Germinal center (tissue), 1 donor: ENCODE measurements at places on chromosomes 11 and 22.

DNA sequence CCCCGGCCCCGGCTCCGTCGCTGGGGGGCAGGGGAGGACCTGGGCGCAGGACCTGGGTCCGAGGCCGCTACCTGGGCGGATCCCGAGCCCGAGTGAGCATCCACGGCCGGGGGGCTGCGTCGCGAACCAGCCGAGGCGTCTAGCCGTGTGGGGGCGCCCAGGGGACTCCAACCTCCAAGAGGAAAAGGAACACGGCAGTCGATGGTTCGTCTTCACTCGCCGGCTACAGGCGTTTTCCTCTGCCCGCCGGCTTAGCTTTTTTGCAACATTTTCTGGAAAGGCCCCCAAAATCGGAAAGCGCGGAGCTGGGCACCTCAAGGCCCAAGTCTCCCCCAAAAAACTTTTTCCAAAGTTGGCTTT lies 666 bp downstream of the PDGFB start:
- no peak for DNase-seq

DNA sequence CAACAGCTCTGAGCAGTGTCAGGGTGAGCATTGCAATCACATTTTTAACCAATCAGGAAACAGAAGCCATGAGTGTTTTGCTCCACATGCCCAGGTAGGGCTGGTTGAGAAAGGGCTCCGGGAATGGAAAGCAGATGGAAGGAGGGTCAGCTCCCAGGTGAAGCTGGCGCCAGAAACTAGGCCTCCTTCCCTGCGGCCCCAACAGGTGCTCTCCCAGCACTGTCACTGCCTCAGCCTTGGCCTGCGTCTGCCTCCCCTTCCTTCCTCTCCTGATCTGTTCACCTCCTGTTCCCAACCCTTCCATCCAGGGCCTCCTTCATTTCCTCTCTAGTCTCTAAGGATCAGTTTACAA lies 4.6 kb upstream of the VSIG10L2 start:
- DNase-seq, result no peak

GRCh38 chr11:90220391-90220790 lies 2.5 kb downstream of the CHORDC1 start:
- DNase-seq, result no peak

- DNase-seq, result no peak
Measured at GRCh38 chr11:66700742-66701141, 23.1 kb upstream of the RBM4B start.

DNA sequence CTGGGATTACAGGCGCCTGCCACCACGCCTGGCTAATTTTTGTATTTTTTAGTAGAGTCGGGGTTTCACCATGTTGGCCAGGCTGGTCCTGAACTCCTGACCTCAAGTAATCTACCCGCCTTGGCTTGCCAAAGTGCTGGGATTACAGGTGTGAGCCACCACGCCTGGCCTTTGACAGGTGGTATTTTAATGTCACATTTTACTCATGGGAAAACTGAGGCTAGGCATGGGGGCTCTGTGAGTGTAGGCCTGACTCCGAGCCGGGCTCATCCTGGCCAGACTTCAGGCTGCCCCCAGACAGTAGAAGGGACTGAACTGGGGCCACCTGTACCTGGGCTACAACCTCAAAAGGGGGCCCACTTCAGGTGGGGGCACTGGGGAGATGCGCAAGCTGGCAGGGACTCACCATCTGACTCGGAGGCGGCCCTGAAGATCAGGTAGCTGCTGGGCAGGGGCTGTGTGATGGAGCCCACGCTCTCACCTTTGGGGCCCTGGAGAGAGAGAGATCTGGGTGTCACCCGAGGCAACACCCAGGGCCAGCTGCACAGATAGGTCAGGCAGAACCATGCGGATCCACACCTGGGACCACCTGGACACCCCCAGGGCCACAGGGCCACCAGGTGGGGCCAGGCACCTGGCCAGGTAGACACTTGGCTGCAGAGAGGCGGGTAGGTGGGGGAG lies 45.8 kb downstream of the OSBPL5 start:
- DNase-seq, result no peak

DNA sequence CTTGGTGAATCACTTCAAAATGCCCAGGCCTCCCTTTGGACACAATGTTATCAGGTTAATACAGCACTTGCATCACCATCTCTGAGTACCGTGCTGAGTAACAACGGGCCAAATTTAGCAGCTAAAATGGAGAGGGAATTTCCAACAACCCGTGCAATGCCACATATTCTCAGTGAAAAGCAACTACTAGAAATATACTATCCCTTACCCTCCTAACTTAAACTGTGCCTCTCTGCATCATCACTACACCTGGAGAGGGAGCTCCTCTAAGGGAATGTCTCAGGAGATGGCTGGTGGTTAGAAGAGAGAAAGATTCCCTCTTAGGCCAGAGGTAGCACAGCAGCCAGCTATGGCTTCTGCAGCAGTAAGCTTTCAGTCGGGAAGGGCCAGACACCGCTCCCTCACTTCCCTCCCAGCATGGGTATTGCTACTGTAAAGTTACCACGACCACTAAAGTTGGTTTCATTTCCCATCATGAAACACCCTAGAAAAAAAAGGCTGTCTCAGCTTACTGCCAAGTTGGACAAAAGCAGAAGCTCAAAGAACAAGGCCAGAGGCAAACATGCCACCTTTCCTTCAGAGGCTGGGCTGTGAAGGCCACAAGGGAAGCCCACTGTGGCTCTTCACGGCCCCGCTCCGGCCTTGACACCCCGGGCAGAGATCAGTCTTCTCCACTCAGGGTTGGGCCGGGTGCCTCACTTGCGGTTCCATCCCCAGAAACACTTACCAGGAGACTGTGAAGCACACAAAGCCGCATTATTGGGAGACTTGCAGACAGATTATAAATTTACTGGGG lies 3.9 kb downstream of the MAML2 start:
- peak; percentile 53 for DNase-seq

DNA sequence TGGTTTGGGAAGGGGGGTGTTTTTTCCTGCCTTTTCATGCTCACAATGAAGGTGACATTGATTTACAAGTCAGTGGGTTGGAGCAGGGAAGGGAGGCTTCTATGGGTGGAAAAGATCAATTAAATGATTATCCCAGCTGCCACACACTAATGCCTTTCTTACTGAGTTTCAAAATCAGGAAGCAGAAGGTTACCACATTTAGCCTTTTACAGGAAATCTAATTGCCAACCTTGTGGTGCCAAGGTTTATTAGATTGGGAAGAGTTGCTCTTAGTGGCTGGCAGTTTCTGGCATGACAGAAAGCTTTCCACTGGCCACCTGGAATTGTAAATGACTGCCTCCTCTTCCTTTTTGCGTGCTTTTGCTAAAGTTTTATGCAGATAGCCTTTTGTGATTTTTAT lies 98.7 kb downstream of the NAV2 start:
- no peak for DNase-seq
